ENCODE measurements at places on chromosomes 1 and 21.

GRCh38 chr1:24308365-24309015 is 10.7 kb upstream of the GRHL3 start:
- DNase-seq = no peak

DNA sequence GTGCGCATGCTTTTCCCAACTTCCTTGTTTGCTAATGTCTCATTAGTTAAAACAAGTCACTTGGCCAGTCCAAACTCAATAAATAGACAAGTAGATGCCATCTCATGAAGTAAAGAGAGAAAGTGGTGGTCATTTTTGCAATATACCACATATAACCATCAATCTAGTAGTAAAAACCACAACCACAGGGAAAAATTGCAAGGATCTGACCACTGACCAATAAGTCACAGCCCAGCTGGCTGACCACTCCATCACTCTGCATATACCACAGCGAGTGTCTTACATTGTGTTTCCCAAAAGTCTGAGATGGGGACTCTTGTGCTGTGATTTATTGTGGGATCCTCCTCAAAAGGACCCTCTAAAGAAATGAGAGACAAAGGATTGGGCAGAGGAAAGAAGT is 76.0 kb downstream of the FH start:
- DNase-seq = no peak

DNA sequence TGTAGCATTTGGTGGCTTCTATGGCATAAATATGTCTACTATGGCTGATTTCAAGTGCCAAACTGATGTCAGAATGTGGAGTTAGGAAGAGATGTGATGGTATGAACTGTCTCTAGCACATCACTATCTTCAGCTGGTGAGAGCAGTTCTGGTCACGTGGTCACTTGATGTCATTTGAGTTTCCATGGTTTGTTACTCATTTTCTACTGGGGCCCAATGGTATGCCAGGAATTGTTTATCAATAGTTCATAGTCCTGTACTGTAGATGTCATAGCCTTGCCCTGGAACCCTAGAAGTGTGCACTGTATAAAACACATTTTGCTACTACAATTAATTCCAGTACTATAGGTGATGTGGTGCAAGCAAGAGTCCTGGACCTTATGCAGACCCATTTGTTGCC is 153.7 kb downstream of the PDE4B start:
- DNase-seq = no peak

DNA sequence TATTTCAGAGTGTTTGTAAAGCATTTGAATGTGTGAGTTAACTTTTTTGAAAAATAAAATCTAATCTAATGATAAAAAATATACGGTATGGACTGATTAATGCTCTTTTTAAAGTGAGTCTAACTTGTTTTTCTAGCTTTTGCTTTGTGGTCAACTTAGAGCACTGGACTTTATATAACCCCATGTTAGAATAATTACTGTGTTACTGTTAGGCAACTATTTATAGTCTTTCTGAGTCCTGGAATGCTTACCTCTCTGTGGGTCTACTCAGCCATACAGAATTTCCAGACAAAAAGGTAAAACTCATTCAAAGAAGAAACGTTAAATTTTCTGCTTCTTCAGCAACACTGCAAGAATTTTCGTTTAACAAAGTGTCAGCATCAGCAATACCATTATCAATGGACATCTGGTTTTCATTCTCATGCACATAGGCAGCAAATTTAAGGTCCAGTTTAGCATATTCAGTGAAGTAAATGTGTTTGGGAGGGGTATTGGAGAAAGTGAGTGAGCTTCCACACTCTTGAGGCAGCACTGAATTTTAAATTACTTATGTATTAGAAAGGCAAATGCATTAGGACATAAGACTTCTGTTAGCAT is 664.7 kb upstream of the NEGR1 start:
- no peak for DNase-seq

- no peak for DNase-seq
These were observed 726.2 kb downstream of the USP25 start for GRCh38 chr21:16455978-16456377.

- no peak for DNase-seq
These were observed 12.4 kb downstream of the TNFRSF9 start for GRCh38 chr1:7928247-7928646.

- no peak for DNase-seq
These were observed 75.0 kb upstream of the MRPS6 start for GRCh38 chr21:33998402-33998801.

Data from KBM-7 (cell line).